ENCODE measurements at places on chromosomes 13 and 19.

- DNase-seq = no peak
Measured at GRCh38 chr13:26482451-26483197, 74.9 kb upstream of the WASF3 start.

- no peak for DNase-seq
Measured at GRCh38 chr13:107516517-107516916, 698.8 kb downstream of the LIG4 start.

- DNase-seq = no peak
Measured at GRCh38 chr13:113968463-113969310, 5.2 kb downstream of the C13orf46 start.

DNA sequence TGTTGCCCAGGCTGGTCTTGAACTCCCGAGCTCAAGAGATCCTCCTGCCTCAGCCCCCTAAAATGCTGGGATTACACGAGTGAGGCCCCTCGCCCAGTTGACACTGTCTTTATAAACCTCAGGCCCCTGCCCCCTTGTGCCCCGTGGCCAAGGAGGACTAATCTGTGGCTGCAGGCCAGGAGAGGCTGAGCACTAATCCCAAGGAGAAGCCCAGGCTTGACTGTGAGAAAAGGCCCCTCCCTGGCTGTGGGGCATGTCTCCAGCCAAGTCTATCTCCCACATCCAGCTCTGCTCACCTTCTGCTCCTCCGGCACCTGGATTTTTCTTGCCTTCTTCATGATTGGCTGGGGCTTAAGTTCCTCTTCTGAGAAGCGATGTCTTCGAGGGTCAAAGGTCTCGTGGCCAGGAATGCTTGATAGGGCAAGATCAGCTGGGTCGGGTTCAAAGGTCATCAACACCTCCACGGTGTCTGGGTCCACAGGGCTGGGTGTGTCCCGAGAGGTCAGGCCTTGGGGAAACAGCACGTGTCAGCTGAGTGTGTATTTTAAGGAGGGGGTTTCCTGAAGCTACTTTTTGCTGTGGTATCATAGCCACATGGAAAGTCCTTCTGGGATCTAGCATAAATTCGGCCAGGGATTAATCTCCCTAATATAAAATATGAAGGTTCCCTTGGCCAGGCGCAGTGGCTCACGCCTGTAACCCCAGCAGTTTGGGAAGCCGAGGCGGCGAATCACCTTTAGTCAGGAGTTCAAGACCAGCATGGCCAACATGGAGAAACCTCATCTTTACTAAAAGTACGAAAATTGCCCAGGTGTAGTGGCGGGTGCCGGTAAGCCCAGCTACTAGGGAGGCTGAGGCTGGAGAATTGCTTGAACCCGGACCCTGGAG lies 3.8 kb downstream of the DBP start:
- no peak for DNase-seq

DNA sequence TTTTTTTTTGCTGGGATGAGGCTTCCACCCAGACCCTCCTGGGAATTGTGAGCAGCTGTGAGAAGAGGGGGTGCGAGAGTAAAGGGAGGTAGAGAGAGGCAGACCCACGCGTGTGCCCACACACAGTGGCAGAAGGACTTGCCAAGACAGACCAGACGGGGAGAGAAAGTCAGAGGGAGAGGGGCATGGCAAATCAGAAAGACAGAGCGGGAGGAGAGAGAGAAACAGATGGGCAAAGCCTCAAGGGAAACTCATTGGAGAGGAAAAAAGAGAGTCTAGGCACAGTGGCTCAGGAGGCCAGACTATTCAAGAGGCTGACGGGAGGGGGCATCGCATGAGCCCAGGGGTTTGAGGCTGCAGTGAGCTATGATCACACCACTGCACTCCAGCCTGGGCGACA lies 17.0 kb downstream of the CATSPERG start:
- DNase-seq = no peak

- DNase-seq = no peak
Measured at GRCh38 chr13:57588639-57589038, 42.9 kb upstream of the PCDH17 start.

- DNase-seq = no peak
Measured at GRCh38 chr13:99381766-99382165, 74.6 kb upstream of the GPR183 start.

GRCh38 chr13:46374710-46375109 lies 12.3 kb downstream of the RUBCNL start:
- DNase-seq = no peak

- no peak for DNase-seq
Measured at GRCh38 chr19:29006057-29006735, 206.8 kb downstream of the UQCRFS1 start.

GRCh38 chr13:112648966-112649690 lies 40.7 kb upstream of the ATP11A start:
- no peak for DNase-seq

GRCh38 chr19:39223703-39224279 lies 19.7 kb upstream of the SYCN start:
- DNase-seq = no peak

GRCh38 chr19:4052114-4052992 lies 14.3 kb downstream of the ZBTB7A start:
- no peak for DNase-seq

DNA sequence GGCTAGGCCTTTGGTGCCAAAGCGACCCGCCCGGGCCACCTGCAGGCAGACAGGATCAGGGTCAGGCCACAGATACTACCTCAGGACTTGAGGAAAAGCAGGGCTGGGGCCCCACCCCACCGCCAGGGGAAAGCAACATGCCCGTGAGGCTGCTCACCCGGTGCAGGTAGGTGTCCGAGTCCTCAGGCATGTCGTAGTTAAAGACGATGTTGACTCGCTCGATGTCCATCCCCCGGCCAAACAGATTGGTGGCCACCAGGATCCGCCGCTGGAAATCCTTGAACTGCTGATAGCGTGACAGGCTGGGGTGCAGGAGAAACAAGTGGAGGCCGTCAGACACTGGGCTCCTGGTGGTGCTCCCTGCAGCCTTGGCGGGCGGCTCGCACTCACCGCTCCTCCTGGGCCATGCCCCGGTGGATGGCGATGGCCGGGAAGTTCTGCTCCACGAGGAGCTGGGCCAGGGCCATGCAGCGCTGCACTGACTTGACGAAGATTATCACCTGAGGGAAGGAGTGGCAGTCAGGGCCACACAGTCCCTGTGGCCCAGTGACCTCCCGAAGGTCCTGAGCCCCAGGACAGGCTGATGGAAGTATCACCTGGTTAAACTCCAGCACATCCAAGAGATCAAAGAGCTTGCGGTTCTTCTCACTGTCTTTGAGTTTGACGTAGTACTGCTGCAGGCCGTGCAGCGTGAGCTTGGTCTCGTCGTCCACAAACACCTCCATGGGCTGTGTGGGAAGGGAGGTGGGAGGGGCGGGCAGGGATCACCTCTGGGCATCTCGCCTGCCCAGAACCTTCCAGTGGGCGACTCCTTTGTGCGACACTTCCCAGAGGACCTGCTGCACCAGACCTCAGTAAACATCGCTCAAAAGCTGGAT lies 9.8 kb downstream of the DDX39A start:
- DNase-seq = no peak

GRCh38 chr13:75675421-75675820 lies 39.3 kb downstream of the LMO7 start:
- no peak for DNase-seq

- DNase-seq = no peak
Measured at GRCh38 chr13:112713517-112714253, 23.8 kb downstream of the ATP11A start.

DNA sequence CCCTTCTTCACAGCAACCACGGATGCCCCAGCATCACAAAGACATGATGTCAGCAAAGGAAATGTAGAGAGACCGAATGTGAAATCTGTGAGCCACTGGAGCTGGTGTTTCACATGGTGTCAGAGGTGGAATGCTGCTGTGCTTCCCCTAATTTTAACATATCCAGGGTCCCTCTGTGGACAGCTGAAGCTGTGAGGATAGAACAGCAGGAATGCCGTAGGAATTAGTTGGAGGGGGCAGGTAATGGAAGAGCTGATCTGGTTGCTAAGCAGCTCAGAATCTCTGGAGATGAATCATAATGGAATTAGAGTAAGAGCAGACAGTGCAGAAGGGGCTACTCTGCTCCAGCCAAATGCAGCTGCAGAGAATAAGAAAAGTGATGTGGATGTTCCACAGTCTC lies 68.9 kb upstream of the ZNF835 start:
- DNase-seq = no peak

- no peak for DNase-seq
Measured at GRCh38 chr19:1182727-1183126, 8.7 kb upstream of the SBNO2 start.

- no peak for DNase-seq
Measured at GRCh38 chr19:31171936-31172335, 177.3 kb downstream of the TSHZ3 start.

- no peak for DNase-seq
Measured at GRCh38 chr19:31389874-31390273, 40.6 kb upstream of the TSHZ3 start.

GRCh38 chr19:31352782-31353651 lies 3.8 kb upstream of the TSHZ3 start:
- DNase-seq = no peak

DNA sequence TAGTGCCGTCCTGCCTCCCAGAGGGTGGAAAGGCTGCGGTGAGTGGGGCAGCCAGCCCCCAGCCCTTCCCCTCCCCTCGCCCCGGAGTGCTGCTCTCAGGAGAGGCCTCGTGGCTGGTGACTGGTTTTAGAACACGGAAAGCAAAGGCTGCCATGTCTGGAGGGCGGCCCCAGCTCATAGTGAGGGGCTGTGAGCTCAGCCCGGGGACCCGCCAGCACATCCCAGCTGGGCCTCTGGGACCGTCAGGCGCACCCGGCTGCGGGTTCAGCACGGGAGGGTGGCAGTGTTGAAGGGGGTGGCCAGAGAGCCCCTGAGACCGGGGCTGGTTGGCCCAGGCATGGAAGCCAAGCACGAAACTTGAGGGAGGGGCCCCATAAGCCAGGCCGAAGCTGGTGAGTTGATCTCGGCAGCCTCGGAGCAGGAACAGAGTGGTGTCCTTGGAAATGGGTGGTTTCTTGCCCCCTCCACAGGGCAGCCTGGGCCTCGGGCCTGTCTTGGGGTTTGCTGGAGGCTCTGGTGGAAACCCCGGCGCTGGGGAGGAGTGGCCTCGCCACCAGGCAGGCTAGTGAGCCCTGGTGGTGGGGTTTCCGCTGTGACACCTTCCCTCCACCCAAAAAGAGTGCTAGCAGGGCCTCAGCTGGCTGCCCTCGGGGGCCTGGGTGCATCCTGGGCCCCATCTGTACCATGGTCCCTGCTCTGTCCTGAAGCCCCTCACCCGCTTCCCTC lies 157.7 kb downstream of the KDM4B start:
- DNase-seq = no peak

DNA sequence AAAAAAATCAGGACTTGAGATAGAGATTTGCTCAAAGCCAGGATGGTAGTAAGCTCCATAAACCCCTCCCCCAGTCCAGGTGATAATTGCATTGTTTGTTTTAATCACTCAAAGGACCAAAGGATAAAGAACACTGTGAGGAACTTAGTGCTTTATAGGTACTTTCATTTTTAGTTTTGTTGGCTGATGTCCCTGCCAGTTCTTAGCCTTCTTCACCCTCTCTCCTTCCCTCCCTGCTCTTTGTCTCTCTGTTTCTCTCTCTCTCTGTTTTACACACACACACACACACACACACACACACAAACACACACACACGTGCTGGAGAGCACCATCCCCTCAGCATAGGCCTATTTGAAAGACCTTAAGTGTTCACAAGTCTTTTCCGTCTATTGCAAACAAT lies 5.2 kb downstream of the FRY start:
- DNase-seq = no peak

DNA sequence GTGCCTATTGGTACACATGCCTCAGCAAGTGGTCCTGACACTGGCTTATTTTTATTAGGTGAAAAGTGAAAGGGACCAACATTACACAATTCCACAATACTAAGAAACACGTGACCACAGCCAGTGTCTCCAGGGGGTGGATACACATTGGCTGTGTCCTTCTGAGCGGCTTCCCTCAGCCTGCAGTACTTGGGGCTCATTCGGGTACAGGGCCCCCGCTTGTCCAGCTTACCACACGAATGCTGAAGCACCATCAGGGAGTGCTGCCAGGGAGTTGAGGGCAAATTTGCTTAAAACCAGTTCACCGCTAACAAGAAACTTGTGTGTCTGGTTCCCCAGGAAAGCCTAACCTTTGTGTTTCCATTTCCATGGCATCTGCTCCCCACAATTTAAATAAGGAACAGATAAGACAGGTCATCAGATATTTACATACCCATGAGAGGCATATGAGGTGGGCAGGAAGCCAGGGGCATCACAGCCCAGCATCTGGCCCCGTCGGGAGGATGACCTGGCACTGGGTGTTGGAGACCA lies 23.3 kb downstream of the PBX4 start:
- DNase-seq = no peak

GRCh38 chr19:45097776-45098520 lies 5.0 kb downstream of the PPP1R37 start:
- DNase-seq = peak; percentile 96

DNA sequence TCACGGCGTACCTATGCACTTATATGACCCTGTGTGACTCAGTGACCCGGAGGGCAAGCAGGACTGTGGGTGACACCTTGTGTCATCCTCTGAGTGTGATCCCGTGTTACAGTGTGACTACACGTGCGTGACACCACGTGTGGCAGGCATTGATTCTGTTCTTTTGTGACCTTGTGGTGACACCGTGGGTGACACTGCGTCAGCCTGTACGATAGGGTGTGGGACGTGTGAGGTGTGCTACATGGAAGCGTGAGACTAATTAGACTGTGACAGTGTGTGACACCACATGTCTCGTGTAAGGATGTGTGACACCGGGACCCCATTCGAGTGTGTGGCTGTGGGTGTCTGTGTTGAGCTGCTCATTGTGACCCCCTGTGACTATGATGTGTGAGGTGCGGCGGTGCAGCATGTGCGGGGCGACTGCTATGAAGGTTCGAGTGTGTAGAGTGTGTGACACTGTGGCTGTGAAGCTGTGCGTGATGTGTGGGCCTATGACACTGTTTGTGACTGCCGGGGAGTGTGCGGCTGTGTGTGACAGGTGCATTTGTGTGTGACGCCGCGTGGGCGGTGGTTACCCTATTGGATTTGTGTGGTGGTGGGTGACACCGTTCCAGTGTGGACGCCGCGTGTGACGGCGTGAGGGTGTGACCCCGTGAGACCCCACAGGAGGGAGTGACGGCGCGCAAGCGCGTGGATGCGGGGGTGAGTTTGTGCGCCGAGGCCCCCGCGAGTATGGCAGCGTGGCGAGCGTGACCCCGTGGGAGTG lies 399 bp upstream of the SPTBN4 start:
- no peak for DNase-seq

DNA sequence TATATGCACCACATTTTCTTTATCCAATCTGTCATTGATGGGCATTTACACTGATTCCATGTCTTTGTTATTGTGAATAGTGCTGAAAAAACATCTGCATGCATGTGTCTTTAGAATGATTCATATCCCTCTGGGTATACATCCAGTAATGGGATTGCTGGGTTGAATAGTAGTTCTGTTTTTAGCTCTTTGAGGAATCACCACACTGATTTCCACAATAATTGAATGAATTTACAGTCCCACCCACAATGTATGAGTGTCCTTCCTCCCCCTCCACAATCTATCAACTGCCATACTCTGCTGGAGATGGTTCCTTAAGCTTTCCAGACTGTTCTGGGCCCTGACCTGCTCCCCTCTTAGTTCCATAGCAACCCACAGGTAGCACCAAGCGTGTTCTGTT lies 667.0 kb downstream of the LIG4 start:
- DNase-seq = no peak
